ENCODE measurements at places on chromosomes 13 and 19.

DNA sequence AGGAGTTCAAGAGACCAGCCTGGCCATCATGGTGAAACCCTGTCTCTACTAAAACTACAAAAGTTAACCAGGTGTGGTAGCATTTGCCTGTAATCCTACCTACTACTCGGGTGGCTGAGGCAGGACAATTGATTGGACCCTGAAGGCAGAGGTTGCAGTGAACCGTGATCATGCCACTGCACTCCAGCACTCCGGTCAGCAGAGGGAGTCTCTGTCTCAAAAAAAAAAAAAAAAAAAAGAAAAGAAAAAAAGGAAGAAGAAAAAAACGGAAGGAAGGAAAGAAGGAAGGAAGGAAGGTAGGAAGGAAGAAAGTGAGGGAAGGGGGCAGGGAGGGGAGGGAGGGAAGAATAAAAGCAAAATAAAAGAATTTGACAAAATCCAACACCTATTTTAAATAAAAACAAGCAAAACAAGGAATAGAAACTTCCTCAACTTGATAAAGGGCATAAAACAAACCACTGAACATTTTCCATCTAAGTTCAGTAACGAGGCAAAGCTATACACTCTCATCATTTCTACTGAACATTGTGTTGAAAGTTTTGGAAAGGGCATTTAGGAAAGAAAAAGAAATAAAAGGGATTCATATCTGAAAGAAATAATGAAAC lies 411.6 kb upstream of the SLITRK5 start:
- DNase-seq: no peak

- no peak for DNase-seq
Measured at GRCh38 chr19:3573162-3573857, 566 bp downstream of the HMG20B start.

DNA sequence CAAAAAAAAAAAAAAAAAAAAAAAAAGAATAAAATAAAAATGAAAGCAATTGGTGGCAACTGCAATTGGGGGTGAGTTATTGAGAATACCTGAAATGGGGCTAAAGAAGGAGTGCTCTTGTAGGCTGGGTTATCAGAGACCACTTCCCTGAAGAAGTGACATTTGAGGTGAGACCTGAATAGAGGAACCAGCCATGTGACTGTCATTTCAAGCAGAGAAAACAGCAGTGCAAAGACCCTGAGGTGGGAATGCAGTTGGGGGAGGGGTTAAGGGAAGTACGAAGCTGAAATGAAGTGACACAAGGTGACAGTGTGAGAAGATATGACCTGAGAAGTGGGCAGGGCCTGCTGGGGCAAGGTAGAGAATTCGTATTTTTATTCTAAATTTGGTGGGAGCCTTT lies 4.3 kb upstream of the PALM3 start:
- DNase-seq: no peak

- DNase-seq: no peak
Measured at GRCh38 chr19:38039966-38040365, 133.0 kb downstream of the SIPA1L3 start.

- DNase-seq: no peak
Measured at GRCh38 chr19:33513424-33513823, 8.2 kb downstream of the PEPD start.

DNA sequence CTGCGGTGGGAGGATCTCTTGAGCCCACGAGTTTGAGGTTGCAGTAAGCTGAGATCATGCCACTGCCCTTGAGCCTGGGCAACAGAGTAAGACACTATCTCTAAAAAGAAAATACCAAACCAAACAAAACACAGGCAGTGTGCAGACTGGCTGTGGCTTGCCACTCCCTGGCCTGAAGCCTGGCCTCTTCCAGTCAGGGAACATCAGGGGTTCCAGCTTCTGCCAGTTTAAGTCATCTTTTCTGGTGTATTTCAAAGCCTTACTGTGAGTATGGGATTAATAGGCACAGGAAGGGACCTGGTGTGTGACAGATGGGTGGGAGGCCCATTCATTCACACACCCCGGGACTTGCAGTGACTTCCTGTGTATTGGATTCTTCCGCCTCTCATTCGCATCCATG lies 27.0 kb upstream of the F2RL3 start:
- no peak for DNase-seq

- DNase-seq: peak; percentile 70
Measured at GRCh38 chr19:55632463-55632834, 8.1 kb upstream of the ZNF784 start.

DNA sequence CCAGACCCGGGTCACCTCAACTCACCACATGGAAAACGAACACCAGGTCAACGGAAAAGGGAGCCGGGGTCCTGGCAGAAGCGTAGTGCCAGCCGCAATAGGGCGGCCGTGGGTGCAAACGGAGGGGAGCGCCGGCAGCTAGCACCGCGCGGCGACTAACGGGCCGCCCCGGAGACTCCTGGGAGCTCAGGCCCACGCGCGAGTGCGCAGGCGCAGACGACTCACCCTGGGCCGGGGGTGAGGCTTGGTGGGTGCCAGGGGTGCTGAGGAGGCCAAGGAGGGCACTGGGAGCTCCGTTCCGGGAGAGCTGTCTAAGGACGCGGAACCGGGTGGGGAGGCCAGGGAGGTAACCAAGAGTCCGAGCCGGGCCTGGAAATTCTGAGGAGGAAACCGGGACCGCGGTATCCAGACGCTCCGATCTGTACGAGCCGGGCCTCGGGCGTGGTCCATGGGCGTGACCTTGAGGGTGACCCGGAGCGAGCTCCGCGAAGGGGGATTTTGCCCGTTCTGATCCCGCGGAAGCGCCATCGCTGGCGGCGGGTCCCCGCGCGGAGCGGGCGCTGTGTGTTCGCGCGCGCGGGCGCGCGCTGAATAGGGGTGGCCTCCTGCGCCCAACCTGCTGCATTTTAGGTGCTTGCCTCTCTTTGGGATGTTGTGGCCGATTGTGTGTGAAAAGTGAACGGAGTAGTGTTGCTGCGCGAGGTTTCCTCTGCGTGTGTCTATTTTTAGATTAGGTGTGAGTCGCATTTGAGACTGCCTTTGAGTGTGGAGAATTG lies at the start of gene ZNF382:
ZNF382 (plus strand) TSS at position 213 of the 776 bp plus-strand sequence. CDS start 4,602 bp downstream, outside the sequence.
- peak; percentile 74 for DNase-seq

- no peak for DNase-seq
Measured at GRCh38 chr19:23002690-23003422, at the start of gene ZNF728. Gene ZNF728, minus strand, starts transcription at chr19:23003176. Its CDS starts 146 bp downstream, at chr19:23003030.

- no peak for DNase-seq
Measured at GRCh38 chr13:75217949-75218348, 264.0 kb downstream of the TBC1D4 start.

GRCh38 chr13:96214824-96215445 lies 125.0 kb downstream of the HS6ST3 start:
- DNase-seq: no peak

DNA sequence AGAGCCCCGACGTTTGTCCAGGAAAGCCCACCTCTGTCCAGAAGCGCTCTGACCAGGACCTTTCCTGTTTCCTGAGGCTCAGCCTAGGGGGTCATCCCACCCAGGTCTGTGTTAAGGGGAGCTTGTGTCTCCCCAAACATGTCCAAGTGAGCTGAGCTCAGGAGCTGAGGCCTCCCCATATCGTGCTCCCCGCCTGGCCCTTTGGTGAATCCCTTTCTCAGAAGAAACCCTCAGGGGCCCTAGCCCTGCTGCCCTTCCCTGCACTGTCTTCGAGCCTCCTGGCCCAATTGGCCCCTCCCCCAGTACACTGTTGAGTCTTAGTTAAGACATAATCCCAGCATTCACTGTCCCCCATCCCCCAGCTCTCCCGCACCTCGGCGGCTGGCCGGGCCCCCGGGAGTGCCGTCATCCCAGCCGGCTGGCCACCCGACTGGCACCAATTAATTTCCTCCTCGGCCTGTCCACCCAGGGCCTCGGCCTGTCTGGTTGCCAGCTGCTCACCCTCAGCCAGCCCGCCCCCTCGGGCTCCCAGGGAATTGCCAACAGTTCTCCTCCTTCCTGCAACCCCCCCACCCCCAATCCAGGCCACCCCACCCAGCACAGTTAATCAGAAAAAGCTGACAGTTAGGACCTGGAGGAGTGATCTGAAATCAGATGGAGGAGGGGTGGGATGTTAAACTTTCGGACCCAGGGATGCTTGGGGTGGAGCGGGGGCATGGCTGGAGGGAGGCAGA lies 13.6 kb downstream of the IER2 start:
- no peak for DNase-seq

- DNase-seq: no peak
Measured at GRCh38 chr13:78241278-78241919, 322.8 kb upstream of the EDNRB start.

GRCh38 chr13:76668141-76668540 lies 218.1 kb downstream of the KCTD12 start:
- DNase-seq: no peak

DNA sequence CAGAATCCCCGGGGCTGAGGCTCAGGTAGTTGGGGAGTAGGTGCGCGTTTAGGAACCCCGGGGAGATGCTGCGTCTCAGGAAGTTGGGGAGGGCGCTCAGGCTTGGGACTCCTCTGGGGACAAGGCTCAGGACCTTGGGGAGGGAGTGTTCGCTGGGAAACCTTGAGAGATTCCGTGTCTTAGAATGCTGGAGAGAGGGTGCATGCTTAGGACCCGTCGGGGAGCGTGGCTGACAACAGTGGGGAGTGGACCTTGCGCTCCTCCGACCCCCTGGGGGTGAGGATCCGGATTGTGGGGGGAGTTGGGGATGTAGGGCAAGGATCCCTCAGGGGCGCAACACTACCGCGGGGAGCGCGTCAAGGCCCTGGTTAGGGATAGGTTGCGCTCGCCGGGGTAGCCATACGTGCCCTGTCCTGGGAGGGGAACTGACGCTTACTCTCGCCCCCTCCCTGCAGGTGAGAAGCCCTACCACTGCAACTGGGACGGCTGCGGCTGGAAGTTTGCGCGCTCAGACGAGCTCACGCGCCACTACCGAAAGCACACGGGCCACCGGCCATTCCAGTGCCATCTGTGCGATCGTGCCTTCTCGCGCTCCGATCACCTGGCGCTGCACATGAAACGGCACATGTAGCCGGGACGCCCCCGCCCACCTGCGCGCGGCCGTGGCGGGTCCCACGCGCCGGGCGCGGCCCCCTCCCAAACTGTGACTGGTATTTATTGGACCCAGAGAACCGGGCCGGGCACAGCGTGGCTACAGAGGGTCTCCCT lies 2.0 kb downstream of the KLF2 start:
- peak; percentile 30 for DNase-seq

- DNase-seq: no peak
Measured at GRCh38 chr19:17888260-17888659, 16.5 kb downstream of the SLC5A5 start.

GRCh38 chr13:24135674-24136300 lies 24.7 kb upstream of the SPATA13 start:
- DNase-seq: no peak

DNA sequence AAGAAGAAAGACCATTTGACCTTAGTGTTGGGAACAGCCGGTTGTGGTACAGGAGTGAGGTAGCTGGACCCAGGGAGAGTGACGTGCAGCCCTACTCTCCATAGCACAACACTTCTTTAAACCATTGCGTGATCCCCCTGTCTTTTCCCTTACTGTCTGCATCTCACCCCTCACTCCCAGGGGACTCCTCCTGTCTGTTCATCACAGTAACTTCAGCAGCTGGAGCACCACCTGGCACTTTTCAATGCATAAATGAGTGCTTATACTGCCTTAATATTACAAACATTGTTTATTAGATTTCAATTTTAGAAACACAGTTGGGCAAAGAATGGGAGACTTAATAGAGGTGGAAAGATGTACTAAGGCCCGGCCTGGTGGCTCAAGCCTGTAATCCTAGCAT lies 285.5 kb downstream of the UQCRFS1 start:
- no peak for DNase-seq

GRCh38 chr13:28564030-28564429 lies 69.1 kb upstream of the FLT1 start:
- DNase-seq: no peak

- DNase-seq: no peak
Measured at GRCh38 chr13:30789166-30789862, 54.0 kb downstream of the ALOX5AP start.

GRCh38 chr13:20093951-20094350 lies 66.9 kb downstream of the GJA3 start:
- DNase-seq: no peak

DNA sequence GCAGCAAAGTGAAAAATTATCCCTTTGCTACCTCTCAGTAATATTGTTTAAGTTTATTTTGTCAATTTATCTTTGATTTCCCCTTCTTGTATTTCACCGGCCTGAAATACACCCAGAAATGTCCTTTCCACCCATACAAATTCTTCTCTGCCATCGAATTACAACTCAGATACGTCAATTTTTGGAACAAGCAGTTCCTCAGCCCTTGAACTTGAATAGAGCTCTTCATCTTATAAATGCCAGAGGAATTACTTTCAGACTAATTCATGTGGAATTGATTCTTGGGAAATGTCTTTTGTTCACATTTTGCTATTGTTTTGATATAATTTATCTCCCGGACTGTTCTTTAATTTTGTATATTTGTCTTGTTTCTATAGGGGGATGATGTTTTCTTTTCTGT lies 1359.3 kb upstream of the MIR17HG start:
- no peak for DNase-seq

DNA sequence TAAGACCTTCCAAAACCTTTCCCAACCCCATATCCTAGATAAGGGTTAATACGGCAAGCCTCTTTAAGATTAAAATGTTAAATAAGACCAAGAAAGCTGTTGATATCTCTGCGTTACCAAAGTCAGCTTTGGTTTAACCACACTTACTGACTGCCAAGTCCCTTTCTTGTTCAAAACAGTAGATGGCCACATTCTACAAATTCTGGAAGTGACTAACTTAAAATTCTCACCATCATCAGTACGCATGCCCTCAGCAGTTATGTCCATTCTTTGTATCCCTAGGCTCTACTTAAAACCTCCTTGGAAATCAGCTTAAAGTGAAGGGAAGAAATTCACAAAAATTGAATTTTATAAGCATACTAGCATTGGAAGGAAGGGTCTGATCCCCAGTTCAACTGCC lies 23.6 kb downstream of the SOHLH2 start:
- no peak for DNase-seq

- DNase-seq: no peak
Measured at GRCh38 chr13:28058866-28059613, 41.3 kb downstream of the FLT3 start.

DNA sequence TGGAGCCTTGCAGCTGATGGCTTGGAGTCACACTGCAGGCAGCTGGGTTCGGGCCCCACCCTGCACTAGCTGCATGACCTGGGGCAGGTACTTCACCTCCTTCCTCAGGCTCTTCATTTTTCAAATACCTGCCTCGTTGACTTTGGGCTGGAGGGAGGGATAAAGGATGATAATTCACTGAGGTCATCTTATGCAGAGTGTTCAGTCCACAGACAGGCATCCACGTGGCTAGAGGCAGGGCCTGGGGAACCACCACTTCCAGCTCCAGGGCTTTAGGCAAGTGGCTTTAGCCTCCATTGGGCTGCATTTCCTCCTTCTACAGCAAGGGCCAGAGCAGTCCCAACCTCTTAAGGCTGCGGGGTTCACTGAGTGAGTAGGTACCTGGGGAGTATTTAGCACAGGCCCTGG lies 84.8 kb downstream of the SIPA1L3 start:
- no peak for DNase-seq

DNA sequence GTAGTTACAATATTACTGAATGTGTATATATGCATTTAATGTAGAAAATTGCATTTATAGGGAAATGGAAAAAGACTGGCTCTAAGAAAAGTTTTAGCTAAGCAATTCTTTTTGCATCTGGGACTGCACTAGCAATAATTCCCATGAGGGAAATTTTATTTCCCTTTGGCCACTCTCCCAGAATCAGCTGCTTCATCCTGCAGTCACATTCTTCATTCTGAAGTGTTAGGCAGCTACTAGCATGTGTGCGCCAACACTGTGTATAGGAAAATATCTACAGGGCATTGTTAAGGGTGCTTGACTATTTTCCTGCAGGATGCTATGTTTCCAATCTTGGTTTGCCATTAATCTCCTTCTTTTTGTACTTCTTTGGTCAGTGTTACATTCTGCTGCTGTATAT lies 312.8 kb upstream of the PCDH20 start:
- no peak for DNase-seq

All from activated CD4-positive, CD25-positive, alpha-beta regulatory T cell (primary cell).